ENCODE measurements at places on chromosomes 13 and 19. TPM values are rescaled to one million over a fixed set of nuclear protein-coding genes. Genes with fewer than 3 reads are reported as not detected.

GRCh38 chr13:111962431-111962891, 104.5 kb upstream of the SOX1 start:
- no peak for DNase-seq

DNA sequence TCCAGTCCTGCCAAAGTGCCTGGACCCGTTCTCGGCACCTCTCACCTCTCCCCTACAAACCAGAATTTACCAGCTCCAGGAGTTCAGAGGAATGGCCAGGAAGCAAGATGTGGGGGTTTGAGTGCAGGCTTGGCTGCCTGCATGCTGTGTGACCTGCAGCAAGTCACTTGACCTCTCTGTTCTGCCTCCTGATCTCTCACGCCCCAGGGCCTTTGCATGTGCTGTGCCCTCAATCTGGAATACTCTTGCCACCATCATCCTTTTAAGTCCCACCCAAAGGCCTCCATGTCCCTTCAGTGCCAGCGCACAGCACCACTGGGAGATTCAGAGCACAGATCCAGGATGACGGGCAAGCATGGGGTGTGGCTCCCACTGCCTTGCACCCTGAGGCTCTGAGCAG, 43.4 kb downstream of the MYO9B start:
- no peak for DNase-seq

GRCh38 chr19:56291867-56292266, 19.3 kb downstream of the EDDM13 start:
- no peak for DNase-seq

GRCh38 chr19:33383720-33384292, 10.3 kb downstream of the CEBPG start:
- DNase-seq = no peak

DNA sequence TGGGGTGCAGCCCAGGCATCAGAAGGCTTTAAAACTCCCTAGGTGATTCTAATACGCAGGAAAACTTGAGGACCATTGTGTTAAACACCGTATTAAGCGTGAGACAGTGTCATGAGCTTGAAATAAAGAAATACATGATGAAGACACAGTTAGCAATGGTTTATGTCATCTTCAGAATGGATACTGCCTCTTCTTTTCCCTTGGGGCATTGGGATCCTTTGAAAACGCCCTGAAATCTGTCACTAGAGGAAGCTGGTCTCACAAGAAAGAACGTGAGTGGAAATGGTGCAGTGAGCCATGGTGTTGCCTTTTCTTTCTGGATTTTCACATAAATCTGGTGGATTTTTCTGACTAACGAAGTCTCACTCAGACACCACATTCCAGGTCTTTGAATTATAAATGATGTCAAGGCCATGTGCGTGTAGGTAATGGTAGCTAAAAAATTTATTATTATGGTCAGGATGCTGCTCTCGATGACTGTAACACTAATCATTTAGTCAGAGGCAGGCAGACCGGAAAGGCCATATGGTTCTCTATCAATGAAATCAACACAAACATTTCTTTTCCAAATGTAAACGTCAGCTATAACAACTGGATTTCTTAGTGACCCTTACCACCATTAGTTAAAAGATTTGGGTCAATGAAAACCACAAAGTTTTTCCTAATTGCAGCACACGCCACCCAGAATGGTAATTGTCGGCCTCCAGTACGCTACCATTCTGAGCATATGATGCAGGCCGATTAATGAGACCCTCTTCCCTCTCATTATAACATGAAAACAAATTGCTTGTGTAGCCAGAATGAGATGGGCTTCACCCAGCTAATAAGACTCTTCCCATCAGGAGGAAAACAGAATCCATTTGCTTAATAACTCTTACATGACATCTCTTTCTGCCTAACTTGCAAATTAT, 105.6 kb downstream of the SLC7A1 start:
- no peak for DNase-seq

GRCh38 chr19:7746903-7747884, at the start of gene CD209:
Gene CD209, minus strand, starts transcription at chr19:7747534. Its CDS starts 23 bp downstream, at chr19:7747511.
- DNase-seq = no peak

GRCh38 chr13:99086267-99087097, 108.6 kb upstream of the DOCK9 start:
- peak; percentile 72 for DNase-seq

- no peak for DNase-seq
Measured at GRCh38 chr13:112510987-112511685, 76.8 kb downstream of the TUBGCP3 start.

SIX5 gene
- 15.2 TPM for total RNA-seq

GRCh38 chr19:42174958-42175734, 42.3 kb downstream of the DEDD2 start:
- DNase-seq = no peak

CEACAM4 gene
- total RNA-seq = not detected

GRCh38 chr19:51417810-51418157, 342 bp upstream of the SIGLEC10 start:
- DNase-seq = peak; percentile 71

GRCh38 chr19:23403581-23404324, 8.5 kb upstream of the ZNF91 start:
- no peak for DNase-seq

DNA sequence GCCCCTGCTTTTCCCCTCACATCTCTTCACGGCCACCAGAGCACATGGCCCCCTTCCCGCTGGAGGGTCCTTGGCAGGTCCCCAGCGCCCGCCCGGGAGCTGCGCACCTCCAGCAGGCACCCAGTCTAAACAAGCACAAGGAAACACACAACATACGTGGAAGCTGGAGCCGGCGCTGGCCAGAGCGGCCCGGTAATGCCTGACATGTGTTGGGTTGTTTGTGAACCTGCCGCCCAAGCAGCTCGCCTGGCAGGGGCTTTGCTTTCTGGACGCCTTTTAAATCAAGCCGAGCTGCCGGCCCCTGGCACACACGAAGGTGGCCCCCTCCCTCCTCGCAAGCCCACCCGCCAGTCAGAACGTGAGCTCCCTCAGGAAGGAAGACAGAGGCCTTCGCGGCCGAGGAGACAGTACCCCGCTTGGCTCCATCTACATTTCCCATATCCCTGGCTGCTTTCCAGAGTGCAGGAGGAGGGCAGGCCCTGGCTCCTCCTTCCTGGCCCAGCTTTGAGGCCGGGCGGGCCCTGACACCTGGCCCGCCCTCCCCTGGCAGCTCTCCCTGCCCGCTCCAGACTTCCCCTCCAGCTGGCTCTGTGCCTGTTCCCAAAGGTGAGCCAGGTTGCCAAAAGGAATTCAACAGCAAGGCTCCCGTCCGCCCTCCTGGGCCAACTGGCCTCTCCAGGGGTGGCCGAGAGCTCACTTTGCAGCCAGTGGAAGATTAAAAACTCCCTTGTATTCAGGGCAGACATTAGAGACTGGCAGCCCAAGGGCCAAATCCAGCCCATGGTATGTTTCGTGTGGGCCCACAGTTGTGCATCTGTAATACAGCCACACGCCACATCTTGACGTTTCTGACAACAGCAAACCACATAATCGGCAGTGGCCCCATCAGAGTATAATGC, 28.7 kb downstream of the COMP start:
- no peak for DNase-seq

DNA sequence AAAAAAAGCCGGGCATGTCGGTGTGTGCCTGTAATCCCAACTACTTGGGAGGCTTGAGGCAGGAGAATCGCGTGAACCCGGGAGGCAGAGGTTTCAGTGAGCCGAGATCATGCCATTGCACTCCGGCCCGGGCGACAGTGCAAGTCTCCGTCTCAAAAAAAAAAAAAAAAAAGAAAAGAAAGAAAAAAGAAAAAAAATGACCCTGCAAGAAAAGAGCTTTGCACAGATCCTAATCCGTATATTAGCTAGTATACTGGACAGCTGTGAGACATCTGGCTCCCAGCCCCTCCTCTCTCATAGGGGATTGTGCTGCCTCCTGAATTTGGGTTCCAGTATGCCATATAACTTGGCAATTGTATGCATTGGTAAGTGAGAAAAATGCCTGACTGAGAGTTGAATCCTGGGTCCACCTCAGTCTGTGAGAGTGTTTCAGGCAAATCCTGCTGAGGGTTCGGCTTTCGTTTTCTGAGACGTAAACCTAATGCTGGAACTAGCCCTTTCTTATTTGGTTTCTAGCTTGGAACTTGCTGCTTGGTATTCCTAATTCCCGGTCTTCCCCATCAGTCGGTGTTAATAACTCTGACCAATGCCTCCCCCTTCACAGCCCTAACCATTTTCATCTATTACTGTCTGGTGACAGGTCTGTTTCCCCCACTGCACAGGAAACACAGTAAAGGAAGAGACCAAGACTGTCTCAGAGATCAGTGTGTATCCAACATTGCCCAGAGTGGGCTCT, 1.3 kb upstream of the AKT2 start:
- peak; percentile 39 for DNase-seq

DNA sequence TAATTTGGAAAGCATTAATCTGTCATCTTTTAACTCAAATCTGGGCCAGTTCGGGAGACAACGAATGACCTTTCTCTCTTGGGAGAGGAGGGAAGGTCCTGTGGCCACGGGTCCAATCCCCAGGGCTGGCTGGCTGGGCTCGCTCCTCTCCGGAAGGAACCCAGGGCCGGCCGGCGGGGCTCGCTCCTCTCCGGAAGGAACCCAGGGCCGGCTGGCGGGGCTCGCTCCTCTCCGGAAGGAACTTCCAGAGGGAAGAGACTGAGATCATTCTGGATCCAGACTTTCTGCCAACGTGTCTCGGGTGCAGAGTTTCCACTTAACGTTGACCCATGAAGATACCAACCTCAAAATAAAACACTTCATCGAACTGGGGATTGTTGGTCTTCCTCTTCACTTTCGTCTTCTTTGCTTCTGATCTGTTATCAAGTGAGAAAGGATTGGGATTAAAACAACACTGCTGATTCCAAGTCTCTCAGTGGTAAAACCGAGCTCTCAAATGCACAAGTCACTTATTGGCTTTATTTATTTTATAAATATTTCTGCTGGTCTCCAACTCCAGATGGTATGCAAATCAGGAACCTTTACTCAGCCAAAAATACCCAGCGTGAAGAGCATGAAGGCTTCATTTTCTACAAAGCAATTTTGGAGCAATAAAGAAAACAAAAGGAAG, 53.3 kb upstream of the C13orf46 start:
- DNase-seq = peak; percentile 27

IFNL4 gene
- total RNA-seq = not detected

- DNase-seq = no peak
Measured at GRCh38 chr19:32642771-32643170, 32.2 kb downstream of the ANKRD27 start.

DNA sequence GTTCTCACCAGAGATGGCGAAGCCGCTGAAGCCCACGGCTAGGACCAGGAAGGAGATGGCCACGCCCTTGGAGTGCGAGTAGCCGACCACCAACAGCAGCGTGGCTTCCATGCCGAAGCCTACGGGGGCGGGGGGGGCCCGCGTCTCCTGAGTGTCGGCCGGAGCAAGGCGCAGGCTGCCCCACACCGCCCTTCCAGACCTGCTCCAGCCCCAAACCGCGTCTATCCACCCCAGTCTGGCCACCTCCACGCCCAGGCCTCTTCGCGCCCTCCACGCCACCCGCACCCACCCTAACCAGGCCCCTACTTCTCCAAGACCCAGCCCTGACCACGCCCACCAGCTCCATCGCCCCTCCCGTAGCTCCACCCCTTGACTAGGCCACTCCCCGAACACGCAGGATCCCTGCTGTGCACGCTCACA, 6.2 kb downstream of the GFY start:
- DNase-seq = no peak
